GM23338 (cell line): ENCODE measurements at places on chromosomes 5 and 9. TPM values are rescaled to one million over a fixed set of nuclear protein-coding genes. Genes with fewer than 3 reads are reported as not detected.

DNA sequence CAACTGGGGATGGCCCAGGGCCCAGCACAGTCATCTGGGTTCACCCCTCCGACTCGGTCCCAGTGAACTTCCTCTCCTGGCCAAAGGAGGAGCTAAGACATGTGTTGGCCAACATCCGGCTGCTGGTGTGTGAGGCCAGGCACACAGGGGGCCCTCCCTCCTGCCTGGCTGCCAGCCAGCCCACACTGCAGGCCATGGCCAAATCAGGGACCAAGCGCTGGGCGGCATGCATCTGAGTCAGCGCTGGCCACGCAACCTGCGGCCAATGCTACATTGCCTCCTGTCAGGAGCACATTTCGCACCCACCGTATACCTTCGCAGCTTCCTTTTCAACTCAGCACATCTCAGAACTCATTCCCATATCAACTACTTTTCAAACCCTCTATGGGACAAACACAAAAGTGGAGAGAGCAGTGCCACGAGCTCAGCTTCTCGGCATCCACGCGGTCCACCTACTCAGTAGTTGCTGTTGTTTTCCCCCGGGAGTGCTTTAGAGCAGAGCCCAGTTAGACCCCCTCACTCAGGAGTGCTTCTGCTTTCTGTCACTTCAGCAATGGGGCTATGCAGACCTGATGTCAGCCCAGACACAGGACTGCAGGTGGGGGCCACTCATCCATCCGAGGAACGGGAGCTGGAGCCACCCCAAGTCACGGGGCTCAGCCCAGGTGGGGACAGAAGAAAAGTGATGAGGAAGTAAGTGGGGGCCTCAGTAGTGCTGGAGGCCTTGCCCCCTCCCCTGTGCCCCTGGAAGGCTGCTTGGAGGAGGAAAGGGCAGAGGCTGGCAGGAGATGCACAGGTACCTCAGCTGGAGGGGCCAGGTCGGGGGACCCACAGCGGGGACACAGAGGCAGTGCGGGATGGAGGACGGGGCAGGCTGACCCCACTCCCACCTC lies 13.9 kb downstream of the NINJ1 start:
- peak; percentile 65 for DNase-seq

DNA sequence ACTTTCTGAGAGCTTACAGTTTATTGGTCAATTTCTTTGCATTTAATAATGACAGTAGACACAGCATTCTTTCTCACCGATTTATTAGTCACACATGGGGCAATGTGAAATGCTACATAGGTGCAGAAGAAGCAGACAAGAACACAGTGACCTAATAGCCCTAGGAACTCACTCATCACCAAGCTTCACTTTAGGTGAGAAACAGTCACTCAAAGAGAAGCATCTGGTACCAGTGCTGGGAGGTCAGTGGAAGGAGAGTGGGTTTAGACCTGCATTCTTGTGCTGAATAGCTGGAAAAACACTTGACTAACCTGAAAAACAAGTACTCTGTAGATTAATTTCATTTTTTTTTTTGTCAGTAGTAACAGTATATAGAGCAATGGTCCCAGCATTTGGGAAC lies 179.6 kb downstream of the GRIA1 start:
- no peak for DNase-seq

- no peak for DNase-seq
Observed at GRCh38 chr5:159182691-159183090, 26.7 kb downstream of the RNF145 start.

The INSL6 gene
- total RNA-seq, result not detected in 2 replicates

- DNase-seq, result peak; percentile 82
Observed at GRCh38 chr9:89919171-89919681, 314.4 kb downstream of the GADD45G start.

The PDE6A gene
- total RNA-seq, result not detected in 2 replicates

DNA sequence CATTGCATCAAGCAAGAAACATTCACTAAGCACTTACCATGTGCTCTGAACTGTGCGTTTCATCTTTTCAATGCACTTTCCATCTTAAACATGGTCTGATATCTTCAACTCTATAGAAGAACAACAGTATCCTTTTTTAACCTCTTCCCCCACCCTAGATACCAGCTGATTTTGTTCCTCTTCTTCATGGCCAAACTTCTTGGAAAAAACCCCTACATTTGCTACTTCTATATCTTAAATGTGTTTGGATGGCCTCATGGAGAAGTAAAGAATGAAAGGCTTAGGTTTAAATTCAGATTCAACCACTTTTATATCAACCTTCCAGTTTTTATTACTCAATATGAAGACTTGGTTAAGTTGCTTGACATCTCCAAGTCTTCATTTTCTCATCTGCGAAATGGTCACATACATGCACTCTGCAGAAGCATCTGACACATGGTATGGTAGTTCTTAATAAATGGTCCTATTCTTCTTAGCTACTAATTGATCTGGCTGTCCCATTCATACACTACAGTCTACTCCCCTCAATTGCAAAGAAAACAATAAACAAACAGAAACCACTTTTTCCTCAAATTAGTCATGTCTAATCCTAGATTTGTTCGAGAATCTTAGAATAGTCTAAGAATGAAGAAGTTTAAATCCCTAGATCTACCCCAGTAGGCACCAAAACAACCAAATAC lies 59.4 kb downstream of the FYB1 start:
- DNase-seq, result no peak

GRCh38 chr9:36471359-36471758 lies 71.3 kb upstream of the RNF38 start:
- no peak for DNase-seq

The LHX3 gene
- not detected in 2 replicates for total RNA-seq

- DNase-seq, result no peak
Observed at GRCh38 chr5:95935553-95936100, 26.0 kb downstream of the ELL2 start.

DNA sequence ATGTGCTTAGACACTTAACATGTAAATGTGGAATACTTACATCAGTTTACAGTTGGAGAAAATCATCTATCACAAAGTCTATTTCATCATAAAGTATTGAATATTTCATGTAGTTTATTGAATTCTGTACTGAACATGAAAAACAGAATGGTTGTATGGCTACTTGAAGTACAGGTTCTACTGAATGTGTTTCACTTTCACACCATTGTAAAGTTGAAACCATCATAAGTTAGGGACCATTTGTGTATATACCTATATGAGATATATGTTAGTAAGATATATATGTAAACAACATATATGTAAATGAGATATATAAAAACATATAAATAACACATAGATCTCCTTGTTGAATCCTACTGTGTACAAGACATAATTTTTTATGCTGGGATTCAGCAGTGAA lies 63.0 kb upstream of the TAF11L2 start:
- no peak for DNase-seq

DNA sequence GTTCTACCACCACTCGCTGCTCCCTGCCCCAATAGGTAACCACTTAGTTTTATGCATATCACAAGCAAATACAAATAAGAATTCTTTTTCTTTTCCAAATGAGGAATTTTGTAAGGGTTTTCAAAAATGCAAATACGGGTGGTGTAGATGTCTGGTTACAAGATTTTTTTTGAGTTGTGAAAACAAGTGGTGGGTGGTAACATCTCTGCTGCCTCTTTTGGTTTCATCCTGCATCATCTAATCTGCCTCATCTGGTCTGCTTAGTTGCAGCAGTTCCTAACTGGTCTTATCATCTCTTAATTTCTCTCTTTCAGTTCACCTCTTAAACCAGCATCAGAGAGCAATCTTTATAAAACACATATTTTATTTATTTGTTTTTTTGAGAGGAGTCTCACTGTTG lies 5.3 kb downstream of the NFX1 start:
- DNase-seq, result no peak

The FUT7 gene
- total RNA-seq, result not detected in 2 replicates

GRCh38 chr5:128516978-128517377 lies 21.1 kb downstream of the FBN2 start:
- DNase-seq, result no peak

- no peak for DNase-seq
Observed at GRCh38 chr9:132986640-132987620, 8.4 kb downstream of the GFI1B start.

GRCh38 chr9:129081388-129081904 lies 535 bp downstream of the DOLPP1 start:
- DNase-seq, result peak; percentile 78

GRCh38 chr9:90502134-90502533 lies 140.5 kb downstream of the DIRAS2 start:
- peak; percentile 12 for DNase-seq

DNA sequence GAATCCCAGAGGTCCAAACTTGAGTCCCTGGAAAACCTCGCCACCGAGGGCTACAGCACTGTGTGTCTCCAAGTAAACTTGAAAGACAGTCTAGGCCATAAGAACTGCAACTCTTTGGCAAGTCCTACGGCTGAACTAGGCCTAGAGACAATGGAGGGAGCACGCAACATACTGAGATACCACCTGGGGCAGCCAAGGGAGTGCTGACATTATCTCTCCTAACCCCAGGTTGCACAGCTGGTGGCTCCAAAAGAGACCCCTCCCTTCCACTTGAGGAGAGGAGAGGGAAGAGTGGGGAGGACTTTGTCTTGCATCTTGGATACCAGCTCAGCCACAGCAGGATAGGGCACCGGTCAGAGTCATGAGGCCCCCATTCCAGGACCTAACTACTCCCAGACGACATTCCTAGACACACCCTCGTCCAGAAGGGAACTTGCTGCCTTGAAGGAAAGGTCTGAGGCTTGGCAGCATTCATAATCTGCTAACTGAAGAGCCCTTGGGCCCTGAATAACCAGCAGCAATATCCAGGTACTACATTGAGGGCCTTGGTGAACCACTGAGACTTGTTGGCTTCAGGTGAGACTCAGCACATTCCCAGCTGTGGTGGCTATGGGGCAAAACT lies 42.7 kb downstream of the AP3B1 start:
- DNase-seq, result no peak

The AK1 gene
- total RNA-seq, result 6.7 and 16.2 TPM in 2 replicates

DNA sequence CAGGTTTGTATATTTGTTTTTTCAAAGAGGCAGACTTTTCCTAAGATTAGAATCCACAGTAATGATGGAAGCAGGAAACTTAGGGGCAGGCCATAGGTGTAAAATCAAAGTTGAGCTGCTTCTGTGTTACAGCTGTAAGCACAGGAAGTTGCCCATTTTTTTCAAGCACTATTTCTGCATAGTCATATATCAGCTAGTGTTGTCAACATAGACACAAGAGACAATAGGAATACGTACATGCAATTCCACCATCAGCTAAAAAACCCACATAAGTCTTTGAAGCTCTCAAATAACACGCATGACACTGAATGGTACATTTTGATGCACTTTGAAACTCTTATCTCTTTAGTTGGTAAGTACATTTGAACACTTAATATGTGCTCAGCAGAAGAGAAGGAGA lies 20.2 kb upstream of the SMIM15 start:
- no peak for DNase-seq

The OR13C9 gene
- not detected in 2 replicates for total RNA-seq

DNA sequence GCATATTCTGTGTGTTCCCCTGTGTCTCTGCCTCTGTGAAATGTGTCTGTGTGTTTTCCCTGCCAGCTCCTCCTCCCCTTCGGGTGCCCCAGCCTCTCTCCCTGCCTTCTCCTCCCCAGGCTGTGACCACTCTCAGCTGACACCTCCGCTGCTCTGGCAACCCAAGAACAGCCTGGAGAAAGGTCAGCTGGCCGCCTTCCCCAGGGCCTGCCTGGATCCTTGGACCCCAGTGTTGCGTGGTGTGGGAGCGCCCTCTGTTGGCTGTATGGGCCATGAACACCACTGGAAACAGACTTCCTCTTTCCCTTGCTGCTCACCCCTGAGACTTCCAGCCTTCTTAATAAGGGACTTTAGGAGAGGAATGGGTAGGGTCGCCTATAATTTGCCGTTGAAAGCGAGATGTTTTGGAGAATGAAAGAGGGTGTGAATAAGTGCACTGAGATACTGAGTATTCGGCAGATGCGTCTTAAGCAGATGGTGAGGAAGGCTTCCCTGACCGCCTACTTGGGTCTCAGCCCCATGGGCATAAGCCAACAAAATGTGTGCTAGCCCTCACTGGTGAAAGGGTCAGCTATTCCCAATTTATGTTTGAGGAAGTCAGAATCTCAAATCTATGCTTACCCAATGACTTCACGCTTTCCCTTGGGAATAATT lies 114.9 kb upstream of the TRIM32 start:
- peak; percentile 88 for DNase-seq

The PDLIM4 gene
- total RNA-seq, result 17.4 and 31.8 TPM in 2 replicates

- DNase-seq, result no peak
Observed at GRCh38 chr5:91418158-91418557, 35.0 kb upstream of the ARRDC3 start.

DNA sequence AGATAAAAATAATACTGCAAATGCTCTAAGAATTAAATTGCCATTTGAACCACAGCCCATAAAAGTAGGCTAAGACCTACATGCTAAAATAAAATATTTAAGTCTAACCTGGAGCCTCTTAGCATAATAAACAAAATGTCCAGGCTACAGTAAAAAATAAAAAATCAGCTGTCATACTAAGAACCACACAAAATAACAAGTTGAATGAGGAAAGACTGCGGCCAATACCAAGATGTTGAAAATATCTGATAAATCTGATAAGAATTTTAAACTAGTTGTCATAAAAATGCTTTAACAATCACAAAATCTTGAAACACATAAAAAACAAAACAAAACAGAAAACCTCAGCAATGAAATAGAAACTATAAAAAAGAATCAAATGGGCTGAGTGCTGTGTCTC lies 336.9 kb upstream of the MSX2 start:
- no peak for DNase-seq

The RETREG1 gene
- 2.2 and 2.3 TPM in 2 replicates for total RNA-seq

- DNase-seq, result no peak
Observed at GRCh38 chr5:93342563-93343061, 238.4 kb downstream of the NR2F1-AS1 start.

DNA sequence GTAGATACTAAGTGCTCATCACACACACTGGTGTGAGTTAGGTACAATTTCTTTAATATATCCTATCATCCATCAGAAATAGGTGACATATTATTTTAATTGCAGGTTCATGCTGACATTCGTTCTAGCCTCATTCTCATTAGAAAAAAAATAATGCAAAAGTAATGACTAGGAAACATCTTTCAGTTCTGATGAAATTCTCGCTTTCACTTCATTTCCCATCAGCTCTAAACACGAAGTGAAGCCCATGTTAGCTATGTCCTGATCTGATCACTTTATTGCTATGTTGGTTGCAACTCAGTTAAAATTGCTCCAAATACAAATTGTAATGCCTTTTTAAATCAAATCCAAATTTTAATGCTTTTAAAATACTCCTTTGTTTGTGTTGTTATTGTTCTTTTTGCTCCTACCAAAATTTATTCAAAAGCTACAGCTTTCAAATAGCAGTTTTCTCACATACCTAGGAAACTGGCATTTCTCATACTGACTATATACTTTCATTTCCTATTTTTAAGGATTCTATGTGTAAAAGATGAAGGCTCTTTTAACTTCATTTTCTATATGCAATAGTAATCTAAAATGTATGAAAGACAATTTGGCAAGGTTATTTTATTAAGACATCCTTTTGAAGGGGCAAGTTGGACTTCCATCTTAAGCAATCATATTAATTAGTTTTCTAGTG lies 1237.8 kb upstream of the ACO1 start:
- no peak for DNase-seq

- no peak for DNase-seq
Observed at GRCh38 chr5:158616707-158617106, 483.0 kb downstream of the EBF1 start.

The MAPKAP1 gene
- total RNA-seq, result 95.4 and 98.5 TPM in 2 replicates

- no peak for DNase-seq
Observed at GRCh38 chr9:3403315-3403714, 122.5 kb downstream of the RFX3 start.

- DNase-seq, result no peak
Observed at GRCh38 chr5:51598026-51598425, 214.8 kb downstream of the ISL1 start.

GRCh38 chr9:70101265-70101664 lies 57.6 kb downstream of the MAMDC2 start:
- no peak for DNase-seq
